ENCODE measurements at places on chromosomes 13 and 19. TPM values are rescaled to one million over a fixed set of nuclear protein-coding genes. Genes with fewer than 3 reads are reported as not detected.

ATP8B3 gene
- 3.8 TPM for total RNA-seq

- no peak for DNase-seq
Observed at GRCh38 chr13:74280093-74280794, 146.0 kb upstream of the KLF12 start.

- no peak for DNase-seq
Observed at GRCh38 chr13:48488995-48489394, 43.9 kb downstream of the RCBTB2 start.

ACER1 gene
- total RNA-seq = not detected
